ENCODE measurements at places on chromosomes 2 and 18.

DNA sequence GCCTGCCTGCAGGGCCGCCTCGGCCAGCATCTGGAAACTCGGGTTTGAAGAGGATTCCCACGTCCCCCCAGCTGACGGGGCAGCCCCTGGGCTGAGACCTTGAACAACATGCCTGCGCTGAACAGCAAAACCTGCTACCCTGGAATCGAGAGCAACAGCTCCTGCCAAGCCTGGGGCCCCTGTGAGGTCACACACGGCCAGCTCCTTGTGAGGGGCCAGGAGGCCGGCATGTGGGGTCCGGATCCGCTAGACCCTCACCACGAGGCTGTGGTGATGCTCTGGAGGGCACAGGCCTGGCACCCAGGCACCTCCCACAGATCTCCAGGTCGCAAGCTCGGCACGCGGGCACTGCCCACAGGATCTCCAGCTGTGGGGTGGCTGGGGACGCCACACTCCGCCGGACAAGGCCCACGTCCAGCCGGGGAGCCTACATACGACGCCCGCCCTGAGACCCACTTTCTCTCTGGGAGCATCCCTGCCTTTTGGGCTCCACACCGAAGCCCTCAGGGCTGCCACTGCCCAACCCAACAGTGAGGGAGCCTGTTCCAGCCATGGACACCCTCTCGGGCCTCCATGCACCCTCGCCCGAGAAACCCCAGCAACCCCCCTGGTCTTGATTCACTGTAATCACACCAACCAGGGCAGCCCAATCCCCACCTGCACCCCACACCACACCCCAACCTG lies 34.1 kb downstream of the SLC66A2 start:
- no peak for DNase-seq

DNA sequence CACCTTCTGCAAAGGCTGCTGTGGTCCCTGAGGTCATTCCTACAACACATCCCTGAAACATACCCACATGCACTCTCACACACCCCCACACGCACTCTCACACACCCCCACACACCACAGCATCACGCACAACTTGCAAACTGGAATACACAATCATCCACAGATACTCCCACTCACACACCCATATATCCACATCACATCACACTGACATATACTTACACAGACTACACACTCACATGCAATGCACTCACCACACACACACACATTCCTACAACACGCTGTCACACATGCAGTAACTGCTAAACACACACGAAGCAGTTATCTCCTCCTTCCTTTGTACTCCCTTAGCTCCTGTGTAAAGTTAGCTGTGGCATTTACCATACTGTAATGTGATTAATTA lies 57.1 kb upstream of the PKDCC start:
- no peak for DNase-seq

DNA sequence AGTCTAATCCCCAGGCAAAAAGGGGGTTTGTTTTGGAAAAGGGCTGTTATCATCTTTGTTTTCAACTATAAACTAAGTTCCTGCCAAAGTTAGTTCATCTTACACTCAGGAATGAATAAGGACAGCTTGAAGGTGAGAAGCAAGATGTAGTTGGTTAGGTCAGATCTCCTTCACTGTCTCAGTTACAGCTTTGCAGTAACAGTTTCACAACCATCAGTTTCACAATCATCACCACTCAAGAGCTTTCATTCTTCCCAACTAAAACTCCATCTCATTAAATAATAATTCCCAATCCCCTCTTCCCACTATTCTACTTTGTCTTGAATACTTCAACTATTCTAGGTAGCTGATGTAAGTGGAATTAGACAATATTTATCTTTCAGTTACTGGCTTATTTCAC lies 200.9 kb downstream of the NYAP2 start:
- no peak for DNase-seq

DNA sequence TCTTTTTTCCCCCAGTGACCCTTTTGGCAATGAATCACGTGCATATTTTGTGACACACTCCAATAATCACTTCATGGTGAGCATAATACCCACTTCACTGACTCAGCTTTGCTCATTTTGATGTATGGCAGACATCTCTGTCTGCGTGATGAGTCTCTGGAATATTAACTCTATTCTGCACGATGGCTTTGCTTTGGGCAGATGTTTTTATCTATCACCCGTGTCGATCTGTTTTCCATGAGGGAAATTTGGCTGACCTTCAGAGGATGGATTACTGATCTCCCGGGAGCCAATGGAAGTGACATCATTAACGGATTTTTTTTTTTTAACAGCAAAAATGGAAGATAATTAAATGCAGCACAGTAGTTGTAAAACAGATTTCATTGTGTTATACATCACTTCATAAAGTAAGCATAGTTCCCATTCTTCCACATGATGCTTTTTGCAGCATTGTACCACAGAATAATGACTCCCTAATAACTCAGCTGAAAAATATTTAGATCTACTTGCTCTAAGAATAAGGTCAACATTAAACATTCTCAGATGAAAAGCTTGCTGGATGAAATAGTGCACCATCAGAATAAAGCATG lies 29.8 kb downstream of the CDC42EP3 start:
- no peak for DNase-seq

DNA sequence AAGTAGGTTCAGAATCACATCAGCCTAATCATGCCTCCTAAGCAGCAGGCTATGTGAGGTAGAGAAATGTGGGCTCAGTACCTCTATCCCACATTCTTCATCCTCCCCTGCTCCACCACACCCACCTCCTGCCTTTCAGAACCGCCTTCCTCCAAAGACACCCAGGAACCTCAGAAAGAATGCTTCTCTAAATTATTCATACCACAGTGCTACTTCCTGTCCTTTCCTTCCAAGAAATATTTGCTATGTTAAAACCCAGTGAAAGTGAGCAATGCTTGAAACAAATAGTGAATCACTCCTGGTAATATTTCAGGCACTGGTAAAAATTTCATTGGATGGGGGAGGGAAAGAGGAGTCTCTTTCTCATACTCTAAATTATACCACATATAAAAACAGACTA lies 24.0 kb upstream of the CREB1 start:
- DNase-seq: no peak

GRCh38 chr2:143084462-143084861 lies 44.8 kb upstream of the ARHGAP15 start:
- no peak for DNase-seq

DNA sequence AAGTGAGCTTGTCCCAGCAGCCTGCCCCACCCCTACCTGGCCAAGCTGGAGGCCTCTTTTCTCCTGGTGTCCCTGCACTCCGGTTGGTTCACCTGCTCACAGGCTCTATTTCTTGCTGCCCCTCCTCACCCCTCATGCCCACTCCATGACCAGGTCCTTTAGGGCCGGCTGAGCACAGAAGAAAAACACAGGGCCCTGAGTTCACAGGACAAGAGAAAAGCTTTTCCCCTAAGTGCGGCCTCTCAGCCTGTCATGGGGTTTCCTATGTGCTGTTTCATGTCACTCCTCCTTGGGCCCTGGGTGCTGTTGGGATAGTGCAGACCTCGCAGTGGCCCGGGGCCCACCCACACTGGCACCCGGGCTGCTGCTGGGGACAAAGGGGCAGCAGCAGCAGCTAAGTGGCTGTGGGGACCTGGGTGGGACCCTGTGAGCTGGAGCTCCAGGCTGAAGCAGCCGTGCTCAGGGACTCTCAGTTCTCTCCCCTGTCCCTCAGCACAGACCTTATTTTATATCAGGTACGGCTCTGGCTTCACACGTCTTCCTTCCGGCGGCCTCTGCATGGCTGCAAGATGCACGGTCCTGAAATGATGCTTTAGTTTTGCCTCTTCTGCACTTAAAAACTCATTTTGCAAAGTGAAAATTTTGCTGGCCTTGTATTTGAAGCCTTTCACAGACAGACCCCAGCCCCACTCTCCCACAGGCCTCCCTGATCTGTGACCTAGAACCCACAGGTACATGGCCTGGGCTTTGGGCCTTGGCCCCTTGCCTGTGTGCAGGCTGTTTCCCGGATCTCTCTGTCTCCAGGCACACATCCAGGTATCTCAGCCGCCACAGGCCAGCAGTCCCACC lies 71.8 kb downstream of the SH3RF3 start:
- DNase-seq: no peak

GRCh38 chr2:76008001-76008702 lies 297.4 kb upstream of the GCFC2 start:
- DNase-seq: no peak

DNA sequence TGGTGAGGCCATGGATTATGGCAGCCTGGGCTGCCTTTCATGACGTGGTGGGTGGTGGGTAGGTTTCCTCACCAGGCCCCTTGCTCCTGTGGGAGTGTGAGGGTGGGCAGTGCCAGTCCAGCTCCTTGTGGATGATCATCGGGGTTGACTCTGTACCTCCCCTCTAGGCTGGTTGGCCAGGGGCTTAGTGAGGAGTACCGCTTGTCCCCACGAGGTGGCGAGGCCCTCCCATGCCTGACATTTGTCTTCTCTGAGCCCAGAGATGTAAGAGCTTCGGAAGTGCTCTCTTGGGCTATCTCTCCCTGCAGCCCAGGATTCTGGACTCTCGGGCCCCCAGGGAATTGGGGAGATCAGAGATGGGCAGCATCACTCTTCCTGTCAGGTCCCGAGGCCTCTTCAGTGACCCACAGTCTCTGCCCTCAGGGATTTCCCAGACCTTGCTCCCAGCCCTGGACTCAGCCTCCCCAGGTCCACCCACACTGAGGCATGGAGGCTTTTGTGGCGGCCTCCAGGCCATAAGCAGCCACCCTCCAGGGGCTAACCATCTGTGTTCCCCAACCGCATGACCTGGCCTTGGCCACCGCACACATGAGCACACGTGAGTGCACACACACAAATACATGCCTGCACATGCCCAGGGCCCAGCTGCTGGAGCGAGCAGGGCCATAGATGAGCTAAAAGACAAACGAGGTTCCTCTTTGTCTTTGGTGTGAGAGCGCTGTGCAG lies 6.5 kb downstream of the SPR start:
- no peak for DNase-seq

DNA sequence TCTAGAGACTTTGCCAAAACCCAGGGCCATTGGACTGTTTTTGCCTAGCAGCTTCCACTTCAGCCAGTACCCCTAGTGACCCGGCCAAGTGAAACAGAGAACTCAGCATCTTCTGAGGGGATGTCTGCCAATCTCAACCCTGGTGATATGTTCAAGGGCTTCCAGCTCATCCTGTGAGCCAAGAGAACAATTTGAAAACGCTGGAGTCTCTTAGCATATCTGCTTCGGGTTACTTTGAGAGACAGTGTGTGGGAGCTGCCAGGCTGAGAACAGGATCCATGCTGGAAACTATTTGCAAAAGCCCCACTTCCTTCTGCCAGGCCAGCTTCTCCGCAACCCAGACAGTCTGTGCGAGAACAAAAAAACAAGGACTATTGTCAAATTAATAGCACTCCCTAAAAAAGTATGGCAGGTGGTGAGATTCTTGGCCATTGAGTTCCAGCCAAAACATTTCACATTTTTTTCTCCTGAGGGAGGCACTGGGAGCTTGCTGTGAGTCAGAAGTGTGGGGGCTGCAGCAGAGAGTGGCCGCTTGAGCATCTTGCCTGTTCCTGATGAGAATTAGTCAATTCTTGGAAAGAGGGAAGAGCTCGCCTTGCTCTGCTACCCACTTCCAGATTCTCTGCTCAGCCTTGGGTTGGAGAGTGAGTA lies 395.6 kb upstream of the TRIB2 start:
- no peak for DNase-seq

GRCh38 chr18:54830866-54831265 lies 2.6 kb downstream of the RAB27B start:
- DNase-seq: no peak
